ENCODE measurements at places on chromosomes 3 and 15. TPM values are rescaled to one million over a fixed set of nuclear protein-coding genes. Genes with fewer than 3 reads are reported as not detected.

Gene HLTF
- total RNA-seq: 20.2 TPM

Gene MED12L
- total RNA-seq: 0.48 TPM

Gene TAMM41
- total RNA-seq: 19.7 TPM

Gene MYZAP
- 65.5 TPM for total RNA-seq

Gene PP2D1
- total RNA-seq: not detected

All from mesenteric fat pad (tissue), 1 donor.